Peyer's patch (tissue), 4 donors: ENCODE measurements at places on chromosomes 1 and 21. TPM values are rescaled to one million over a fixed set of nuclear protein-coding genes. Genes with fewer than 3 reads are reported as not detected.

The NBPF4 gene
- total RNA-seq: 1.7 TPM

GRCh38 chr1:202088206-202088605 lies 34.5 kb upstream of the GPR37L1 start:
- no peaks in the 10 kb centered on the region for H3K36me3 ChIP-seq
- H3K4me1 ChIP-seq: no peaks in the 10 kb centered on the region
- H3K27me3 ChIP-seq: no peaks in the 10 kb centered on the region
- H3K4me3 ChIP-seq: no peak overlapping the region

The DNM3 gene
- total RNA-seq: 2.5 TPM

The GSTM3 gene
- 16.6 TPM for total RNA-seq

The GJA8 gene
- total RNA-seq: not detected

GRCh38 chr21:16322454-16322853 lies 592.7 kb downstream of the USP25 start:
- H3K4me3 ChIP-seq: no peak overlapping the region
- no peaks in the 10 kb centered on the region for H3K4me1 ChIP-seq
- H3K27me3 ChIP-seq: no peaks in the 10 kb centered on the region
- H3K36me3 ChIP-seq: no peaks in the 10 kb centered on the region

The RAB13 gene
- 51.2 TPM for total RNA-seq

GRCh38 chr21:17799414-17800164 lies 19.6 kb downstream of the C21orf91 start:
- H3K4me1 ChIP-seq: no peaks in the 10 kb centered on the region
- no peaks in the 10 kb centered on the region for H3K36me3 ChIP-seq
- no peak for DNase-seq
- H3K27me3 ChIP-seq: no peaks in the 10 kb centered on the region
- no peak overlapping the region for H3K4me3 ChIP-seq

The KRTAP19-1 gene
- total RNA-seq: not detected

- no peaks in the 10 kb centered on the region for H3K36me3 ChIP-seq
- DNase-seq: no peak
- H3K4me3 ChIP-seq: no peak overlapping the region
- no peaks in the 10 kb centered on the region for H3K4me1 ChIP-seq
These were observed 49.6 kb downstream of the TNFRSF8 start for GRCh38 chr1:12112711-12113161.

DNA sequence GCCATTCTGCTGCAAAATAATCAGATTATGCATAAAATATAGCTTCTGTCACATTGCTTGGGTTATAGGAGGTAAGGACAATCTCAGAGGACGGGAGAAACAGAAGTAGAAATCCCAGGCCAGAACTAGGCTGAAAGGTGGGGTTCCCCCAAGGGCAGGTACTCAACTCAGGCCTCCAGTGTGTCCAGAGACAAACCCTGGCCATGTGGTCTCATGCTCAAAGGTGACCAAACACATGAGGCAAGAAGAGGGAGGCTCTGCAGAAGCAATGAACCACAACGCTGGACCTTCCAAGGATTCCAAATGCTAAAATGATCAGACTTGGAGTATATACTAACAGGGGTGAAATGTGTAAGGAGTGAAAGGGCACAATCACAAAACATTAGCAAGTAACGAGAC lies 103.8 kb downstream of the DMRTB1 start:
- H3K4me1 ChIP-seq: no peaks in the 10 kb centered on the region
- no peak overlapping the region for H3K4me3 ChIP-seq
- no peak overlapping the region for H3K27ac ChIP-seq

The LEMD1 gene
- 3.7 TPM for total RNA-seq

The FOXO6 gene
- total RNA-seq: not detected

DNA sequence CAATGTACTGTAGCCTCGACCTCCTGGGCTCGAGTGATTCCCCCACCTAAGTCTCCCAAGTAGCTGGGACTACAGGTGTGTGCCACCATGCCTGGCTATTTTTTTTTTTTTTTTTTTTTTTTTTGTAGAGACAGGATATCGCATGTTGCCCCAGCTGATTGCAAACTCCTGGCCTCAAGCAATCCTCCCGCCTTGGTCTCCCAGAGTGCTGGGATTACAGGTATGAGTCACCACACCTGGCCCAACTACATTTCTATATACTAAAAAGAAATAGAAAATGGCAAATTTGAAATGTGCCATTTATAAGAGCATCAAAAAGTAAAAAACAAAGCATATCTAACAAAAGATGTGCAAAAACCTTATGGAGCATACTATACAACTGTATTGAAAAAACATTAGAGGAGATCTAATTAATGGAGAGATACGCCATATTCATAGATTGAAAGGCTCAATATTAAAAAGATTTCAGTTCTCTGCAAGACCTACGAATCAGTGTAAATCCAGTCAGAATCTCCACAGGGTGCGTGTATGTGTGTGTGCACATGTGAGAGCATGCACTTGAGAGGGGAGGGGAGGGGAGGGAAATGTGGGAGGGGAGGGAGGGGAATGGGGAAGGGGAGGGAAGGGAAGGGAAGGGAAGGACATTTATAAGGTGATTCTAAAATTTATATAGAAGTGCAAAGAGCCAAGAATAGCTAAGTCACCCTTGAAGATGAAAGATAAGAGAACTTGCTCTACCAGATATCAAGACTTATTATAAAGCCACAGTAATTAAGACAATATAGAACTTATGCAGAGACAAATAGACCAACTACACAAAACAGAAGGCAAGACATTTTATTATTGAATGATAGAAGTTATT lies 15.5 kb upstream of the PADI4 start:
- H3K27ac ChIP-seq: no peak overlapping the region
- H3K4me3 ChIP-seq: no peak overlapping the region
- H3K36me3 ChIP-seq: no peaks in the 10 kb centered on the region
- no peaks in the 10 kb centered on the region for H3K27me3 ChIP-seq

DNA sequence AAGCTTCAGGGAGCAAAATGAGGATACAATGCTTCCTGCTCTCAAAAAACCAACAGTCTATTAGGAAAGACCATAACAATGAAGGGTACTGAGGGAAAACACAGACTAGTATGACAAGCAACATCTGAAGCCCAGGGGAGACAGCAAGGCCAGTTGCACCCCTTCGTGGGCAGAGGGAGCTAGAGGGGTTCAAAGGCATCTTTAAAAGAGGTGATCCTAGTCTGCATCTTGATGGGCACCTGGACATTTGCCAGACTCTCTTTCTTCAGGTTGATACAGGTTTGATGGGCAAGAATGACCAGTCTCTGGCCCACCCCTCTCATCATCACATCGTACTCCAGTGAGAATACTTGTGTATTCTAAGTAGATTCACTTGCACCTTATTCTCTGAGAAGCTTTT lies 177.7 kb downstream of the VAV3 start:
- H3K4me1 ChIP-seq: no peaks in the 10 kb centered on the region
- no peak overlapping the region for H3K4me3 ChIP-seq
- no peaks in the 10 kb centered on the region for H3K27me3 ChIP-seq
- H3K36me3 ChIP-seq: no peaks in the 10 kb centered on the region
- DNase-seq: peak; percentile 51
- no peak overlapping the region for H3K27ac ChIP-seq

GRCh38 chr1:109619576-109620400 lies at the start of the genes AMPD2 and GNAT2:
Gene AMPD2, plus strand, starts transcription at chr1:109619837. Its CDS starts 1,339 bp downstream, at chr1:109621176.
Gene GNAT2, minus strand, starts transcription at chr1:109619616. Its CDS starts 6,746 bp downstream, at chr1:109612870.
- peak within 1 kb of the TSS; percentile 79 for H3K4me3 ChIP-seq
- H3K36me3 ChIP-seq: no peaks in the 10 kb centered on the region
- DNase-seq: peak; percentile 82
- no peaks in the 10 kb centered on the region for H3K27me3 ChIP-seq

- H3K27ac ChIP-seq: no peak overlapping the region
- no peak overlapping the region for H3K4me3 ChIP-seq
- H3K36me3 ChIP-seq: no peaks in the 10 kb centered on the region
- H3K4me1 ChIP-seq: peaks cover 4% of the 10 kb centered on the region
- no peak for DNase-seq
These were observed 94.7 kb upstream of the NRIP1 start for GRCh38 chr21:15159382-15160020.

DNA sequence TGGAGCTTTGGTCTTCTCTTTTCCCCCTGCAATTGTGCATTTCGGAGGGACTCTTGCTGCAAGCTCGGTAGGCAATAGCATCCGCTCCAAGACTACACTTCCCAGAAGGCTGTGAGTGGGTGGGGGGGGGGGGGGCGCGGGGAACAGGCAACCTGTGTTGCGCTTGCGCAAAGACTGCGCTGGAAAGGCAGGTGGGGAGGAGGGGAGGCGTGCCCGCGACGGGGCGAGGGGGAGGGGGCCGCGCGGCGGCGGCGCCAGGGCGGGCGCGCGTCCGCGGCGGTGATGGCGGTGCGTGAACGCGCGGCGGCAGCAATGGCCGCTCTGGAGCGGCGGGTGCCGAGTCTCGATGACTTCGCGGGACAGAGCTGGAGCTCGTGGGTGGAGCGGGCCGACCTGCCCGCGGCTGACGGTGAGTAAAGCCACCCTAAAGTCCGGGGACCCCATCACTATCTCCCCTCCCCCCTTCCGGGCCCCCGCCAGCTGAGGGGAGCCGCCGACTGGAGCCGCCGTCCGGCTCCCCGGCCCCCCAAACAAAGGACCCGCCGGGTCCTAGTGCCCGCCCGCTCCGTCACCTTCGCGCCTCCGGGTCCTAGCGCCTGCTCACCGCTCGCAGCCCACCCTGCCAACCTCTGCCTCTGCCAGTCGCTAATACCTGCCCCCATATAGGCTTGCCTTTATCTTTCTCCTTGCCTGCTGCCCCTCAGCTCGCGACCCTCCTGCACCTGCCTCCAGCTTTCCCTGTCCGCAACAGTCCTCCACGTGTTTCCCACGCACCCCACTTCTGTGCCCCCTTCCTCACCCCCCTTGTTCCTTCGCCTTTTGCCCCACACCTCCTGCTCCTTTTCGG lies at the start of gene ATXN7L2:
TSS of gene ATXN7L2 (plus strand) at position 234 of the 847 bp plus-strand sequence. CDS start at position 283, 49 bp downstream.
- peak; percentile 86 for DNase-seq
- H3K36me3 ChIP-seq: peaks cover 14% of the 10 kb centered on the region
- H3K4me1 ChIP-seq: no peaks in the 10 kb centered on the region
- peak within 1 kb of the TSS; percentile 94 for H3K27ac ChIP-seq
- H3K27me3 ChIP-seq: no peaks in the 10 kb centered on the region

DNA sequence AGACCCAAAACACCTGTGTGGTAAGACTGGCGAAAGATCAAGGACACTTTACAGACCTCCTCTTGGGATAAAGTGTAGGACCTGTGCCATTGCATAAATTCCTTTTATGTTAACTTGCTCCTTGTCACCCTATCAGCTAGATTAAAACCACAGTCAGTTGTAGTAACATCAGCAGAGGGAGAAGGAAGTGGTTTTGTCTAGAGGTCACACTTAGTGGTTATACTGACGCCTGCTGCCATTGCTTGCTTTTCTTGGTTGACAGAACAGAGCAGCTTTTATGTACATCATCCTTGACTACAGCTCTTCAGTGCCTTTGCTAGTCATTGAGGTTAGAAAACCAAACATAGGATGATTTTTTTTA lies 101.4 kb downstream of the PBX1 start:
- H3K36me3 ChIP-seq: no peaks in the 10 kb centered on the region
- H3K27ac ChIP-seq: peak overlapping the region; percentile 79
- no peaks in the 10 kb centered on the region for H3K4me1 ChIP-seq
- no peaks in the 10 kb centered on the region for H3K27me3 ChIP-seq
- H3K4me3 ChIP-seq: no peak overlapping the region
- DNase-seq: no peak

The NPHS2 gene
- not detected for total RNA-seq

The KIRREL1 gene
- total RNA-seq: 10.5 TPM

The SPATA1 gene
- total RNA-seq: 1.1 TPM

DNA sequence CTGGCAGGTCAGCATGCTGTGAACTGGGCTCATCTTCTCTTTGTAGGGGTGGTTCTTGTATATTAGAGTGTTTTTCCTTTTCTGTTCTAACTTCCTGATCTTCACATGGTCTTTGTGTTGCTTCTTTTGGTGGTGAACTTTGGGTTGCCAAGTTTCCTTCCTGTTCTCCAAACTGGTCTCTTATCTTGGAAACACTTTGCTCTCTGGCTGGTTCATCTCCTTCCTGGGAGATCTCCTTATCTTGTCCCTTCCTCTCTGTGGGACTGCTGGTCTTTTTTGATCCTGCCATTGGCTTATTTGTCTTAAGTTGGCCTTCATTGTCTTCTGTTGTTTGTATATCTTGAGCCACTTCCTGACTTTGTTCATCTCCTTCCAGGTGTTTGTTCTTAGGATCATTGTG lies 2.1 kb downstream of the TCHHL1 start:
- no peaks in the 10 kb centered on the region for H3K27me3 ChIP-seq
- H3K27ac ChIP-seq: no peak overlapping the region
- no peaks in the 10 kb centered on the region for H3K36me3 ChIP-seq
- no peak for DNase-seq
- H3K4me3 ChIP-seq: no peak overlapping the region
- no peaks in the 10 kb centered on the region for H3K4me1 ChIP-seq

GRCh38 chr1:5513179-5513578 lies 479.0 kb downstream of the NPHP4 start:
- H3K27me3 ChIP-seq: no peaks in the 10 kb centered on the region
- DNase-seq: no peak
- no peaks in the 10 kb centered on the region for H3K4me1 ChIP-seq

The CA6 gene
- total RNA-seq: not detected

GRCh38 chr1:241253471-241253870 lies 103.5 kb downstream of the RGS7 start:
- no peaks in the 10 kb centered on the region for H3K36me3 ChIP-seq
- H3K27ac ChIP-seq: no peak overlapping the region
- no peak for DNase-seq
- H3K27me3 ChIP-seq: no peaks in the 10 kb centered on the region

The PAPPA2 gene
- total RNA-seq: 0.95 TPM

GRCh38 chr1:246311461-246311860 lies 195.6 kb downstream of the SMYD3 start:
- H3K27ac ChIP-seq: no peak overlapping the region
- no peaks in the 10 kb centered on the region for H3K4me1 ChIP-seq
- H3K36me3 ChIP-seq: no peaks in the 10 kb centered on the region
- no peaks in the 10 kb centered on the region for H3K27me3 ChIP-seq
- no peak for DNase-seq

- DNase-seq: no peak
- H3K4me3 ChIP-seq: no peak overlapping the region
- no peaks in the 10 kb centered on the region for H3K27me3 ChIP-seq
- H3K36me3 ChIP-seq: no peaks in the 10 kb centered on the region
- no peaks in the 10 kb centered on the region for H3K4me1 ChIP-seq
These were observed 9.8 kb upstream of the MYSM1 start for GRCh38 chr1:58709540-58710175.

The SPAG17 gene
- not detected for total RNA-seq

GRCh38 chr1:154726896-154727753 lies 119.1 kb upstream of the ADAR start:
- no peaks in the 10 kb centered on the region for H3K27me3 ChIP-seq
- DNase-seq: no peak
- H3K4me1 ChIP-seq: peaks cover 30% of the 10 kb centered on the region
- H3K4me3 ChIP-seq: no peak overlapping the region
- no peak overlapping the region for H3K27ac ChIP-seq
- no peaks in the 10 kb centered on the region for H3K36me3 ChIP-seq

The SHISAL2A gene
- total RNA-seq: 0.88 TPM
